ENCODE measurements at places on chromosomes 4 and X.

GRCh38 chr4:181225616-181226261 lies 1017.5 kb upstream of the TENM3 start:
- no peak for DNase-seq

DNA sequence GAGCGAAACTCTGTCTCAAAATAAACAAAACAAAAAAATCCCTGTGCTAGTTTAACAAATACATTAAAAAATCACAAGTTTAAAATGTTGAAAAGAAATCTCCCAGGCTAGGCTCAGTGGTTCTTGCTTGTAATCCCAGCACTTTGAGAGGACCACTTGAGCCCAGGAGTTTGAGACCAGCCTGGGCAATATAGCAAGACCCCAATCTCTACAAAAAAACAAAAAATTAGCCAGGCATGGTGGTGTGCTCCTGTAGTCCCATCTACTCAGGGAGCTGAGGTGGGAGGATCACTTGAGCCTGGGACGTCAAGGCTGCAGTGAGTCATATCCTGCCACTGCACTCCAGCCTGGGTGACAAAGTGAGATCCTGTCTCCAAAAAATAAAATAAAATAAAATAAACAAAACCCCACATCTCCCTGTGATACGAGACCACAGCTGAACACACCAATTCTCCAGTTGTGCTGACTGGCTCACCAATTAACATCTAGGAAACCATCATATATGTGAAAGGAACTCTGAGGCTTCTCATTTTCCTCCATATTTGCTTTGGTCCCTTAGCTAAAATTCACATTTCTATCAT lies 7.3 kb downstream of the RPS4X start:
- peak; percentile 15 for DNase-seq

DNA sequence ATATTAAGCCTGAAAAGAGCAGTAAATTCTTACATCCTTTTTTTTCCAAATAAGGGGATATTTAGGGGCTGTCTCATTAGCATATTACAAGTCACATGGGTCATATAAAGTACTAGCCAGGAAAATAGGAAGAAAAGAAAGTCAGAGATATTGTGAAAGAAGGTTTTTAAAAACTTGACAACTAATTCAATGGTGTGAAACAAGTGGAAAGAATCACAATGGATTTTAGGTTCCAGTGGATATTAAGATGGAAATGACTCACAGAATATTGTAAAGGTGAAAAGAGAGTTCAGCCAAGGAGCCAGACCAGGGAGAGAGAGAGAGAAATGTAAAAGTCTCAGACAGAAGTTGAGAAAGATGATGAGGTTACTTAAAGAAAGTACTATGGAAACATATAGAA lies 297.2 kb downstream of the IQCM start:
- DNase-seq: no peak

GRCh38 chr4:153362184-153362583 lies 17.7 kb downstream of the MND1 start:
- no peak for DNase-seq

GRCh38 chr4:5409972-5410618 lies 298.3 kb downstream of the EVC2 start:
- DNase-seq: peak; percentile 40

- no peak for DNase-seq
Measured at GRCh38 chr4:110071466-110071865, 126.9 kb downstream of the ELOVL6 start.

- no peak for DNase-seq
Measured at GRCh38 chrX:154333837-154334271, 38.3 kb downstream of the TKTL1 start.

GRCh38 chr4:17811078-17811603 lies 362 bp downstream of the NCAPG start:
- no peak for DNase-seq
